ACHN (cell line): ENCODE measurements at places on chromosomes 2 and 18.

DNA sequence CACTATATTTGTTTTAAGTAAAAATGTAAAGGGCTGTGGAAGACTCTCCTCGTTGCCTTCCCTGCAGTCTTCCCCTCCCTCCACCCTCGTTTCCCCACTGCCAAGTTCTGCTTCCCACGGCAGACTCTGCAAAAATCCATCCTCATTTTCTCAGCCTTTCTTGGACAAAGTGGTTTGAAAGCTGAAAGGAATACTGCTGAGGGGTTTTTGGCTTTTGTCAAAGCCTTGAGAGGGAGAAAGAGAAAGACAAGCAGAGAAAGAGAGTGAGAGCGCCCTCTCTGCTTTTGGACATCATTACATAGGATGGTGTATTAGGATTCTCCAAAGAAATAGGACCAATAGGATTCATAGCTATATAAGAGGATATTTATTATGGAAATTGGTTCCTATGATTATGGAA lies 455.9 kb upstream of the SOX11 start:
- no peak for DNase-seq

DNA sequence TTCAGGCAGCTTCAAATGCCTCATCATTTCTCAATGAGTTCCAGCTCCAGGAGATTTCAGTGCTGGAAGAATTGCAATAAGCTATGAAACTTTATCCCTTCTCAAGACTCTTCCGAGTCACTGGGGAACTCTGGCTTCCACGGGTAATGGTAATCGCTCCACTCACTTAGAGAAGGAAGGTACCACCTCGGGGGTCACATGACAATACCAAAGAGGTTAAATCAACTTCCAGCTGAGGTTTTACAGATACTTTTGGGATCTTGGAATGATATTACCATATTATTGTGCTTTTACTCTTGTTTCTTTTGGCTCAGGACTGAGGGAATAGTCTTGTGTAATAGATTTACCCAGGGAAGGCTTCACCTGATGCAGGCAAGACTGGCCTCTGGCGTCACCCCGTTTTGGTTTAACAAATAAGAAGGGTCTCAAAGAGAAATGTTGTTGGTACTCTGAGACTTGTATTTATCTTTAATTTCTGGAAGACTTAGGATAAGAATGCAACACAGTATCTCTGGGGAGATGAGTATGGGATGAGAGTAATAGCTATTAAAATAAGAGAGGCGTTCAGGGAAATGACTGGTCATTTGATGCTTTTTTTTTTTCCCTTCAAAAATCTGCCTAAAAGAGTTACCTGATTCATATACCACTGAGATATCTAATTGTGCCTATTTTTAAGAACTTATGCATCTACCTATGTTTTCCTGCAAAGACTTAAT lies 316.9 kb upstream of the ZEB2 start:
- no peak for DNase-seq

DNA sequence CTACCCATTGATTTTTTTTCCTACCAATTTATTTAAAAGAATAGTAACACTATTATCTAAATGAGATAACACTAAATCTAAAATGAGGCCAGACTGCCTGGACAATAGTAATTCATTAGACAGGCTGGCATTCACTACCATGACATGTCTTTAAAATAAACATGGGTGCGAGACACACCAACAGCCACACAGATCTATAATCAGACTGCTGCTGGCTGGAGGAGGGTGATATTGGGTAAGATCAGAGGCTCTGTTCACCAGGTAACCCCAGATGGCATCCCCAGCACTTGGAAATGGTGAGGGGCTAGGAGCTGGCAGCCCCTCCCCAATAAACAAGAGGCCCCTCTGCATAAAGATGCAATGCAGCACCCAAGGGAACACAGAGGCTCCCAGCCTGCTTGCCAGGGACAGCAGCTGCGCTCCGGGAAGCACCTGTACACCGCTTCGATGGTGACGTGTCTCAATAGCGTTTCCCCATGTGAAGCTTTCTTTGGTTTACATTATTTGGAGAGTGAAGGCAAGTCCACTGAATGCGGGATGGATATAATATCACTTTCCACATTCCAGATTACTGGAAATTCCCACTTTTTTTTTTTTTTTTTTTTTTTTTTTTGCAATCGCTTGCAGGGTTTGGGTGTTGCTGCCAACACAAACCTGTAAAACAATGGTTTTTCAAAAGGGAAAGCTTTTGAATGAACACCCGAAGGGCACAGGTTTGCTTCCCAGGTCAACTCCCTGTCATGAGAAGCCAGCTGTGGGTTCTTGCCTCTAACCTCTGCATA lies 159.0 kb downstream of the ZNF516 start:
- DNase-seq = no peak

DNA sequence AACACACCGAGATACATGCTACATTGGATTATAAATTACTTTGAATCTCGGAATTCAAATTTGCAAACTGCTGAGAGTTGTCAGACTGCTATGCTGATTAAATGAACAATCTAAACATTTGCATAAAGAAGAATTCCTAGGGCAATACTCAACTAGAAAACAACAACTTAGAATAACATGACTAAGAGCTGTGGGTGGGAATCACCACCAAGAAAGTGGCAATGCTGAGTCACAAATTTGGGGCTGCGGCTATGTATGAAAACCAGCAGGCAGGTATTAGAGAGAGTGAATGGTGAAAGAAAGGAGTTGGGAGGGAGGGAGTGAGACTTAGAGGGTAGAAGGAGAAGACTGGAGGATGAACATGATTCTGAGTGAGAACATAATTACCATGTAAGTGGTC lies 559.5 kb downstream of the PIK3C3 start:
- DNase-seq = no peak

DNA sequence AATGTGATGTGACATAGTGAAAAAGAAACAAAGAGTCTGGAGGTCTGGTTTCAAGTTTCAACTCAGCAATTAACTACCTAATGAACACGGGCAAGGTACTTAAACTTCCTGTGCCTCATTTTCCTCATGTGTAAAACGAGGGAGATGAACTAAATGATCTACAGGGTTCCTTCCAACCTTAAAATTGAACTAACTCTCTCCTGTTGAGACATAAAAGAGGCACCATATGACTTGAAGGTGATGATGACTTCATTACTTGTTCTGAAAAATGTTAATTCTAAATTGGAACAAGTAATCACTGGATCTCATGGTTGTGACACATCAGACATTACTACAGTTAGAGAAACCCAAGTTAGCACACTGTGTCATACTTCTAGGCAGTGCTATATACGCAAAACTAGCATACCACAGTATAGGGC lies 8.9 kb upstream of the REL start:
- no peak for DNase-seq

- no peak for DNase-seq
Observed at GRCh38 chr2:109143214-109144187, 14.5 kb downstream of the SH3RF3 start.

- no peak for DNase-seq
Observed at GRCh38 chr2:42863751-42864150, 71.4 kb upstream of the HAAO start.

DNA sequence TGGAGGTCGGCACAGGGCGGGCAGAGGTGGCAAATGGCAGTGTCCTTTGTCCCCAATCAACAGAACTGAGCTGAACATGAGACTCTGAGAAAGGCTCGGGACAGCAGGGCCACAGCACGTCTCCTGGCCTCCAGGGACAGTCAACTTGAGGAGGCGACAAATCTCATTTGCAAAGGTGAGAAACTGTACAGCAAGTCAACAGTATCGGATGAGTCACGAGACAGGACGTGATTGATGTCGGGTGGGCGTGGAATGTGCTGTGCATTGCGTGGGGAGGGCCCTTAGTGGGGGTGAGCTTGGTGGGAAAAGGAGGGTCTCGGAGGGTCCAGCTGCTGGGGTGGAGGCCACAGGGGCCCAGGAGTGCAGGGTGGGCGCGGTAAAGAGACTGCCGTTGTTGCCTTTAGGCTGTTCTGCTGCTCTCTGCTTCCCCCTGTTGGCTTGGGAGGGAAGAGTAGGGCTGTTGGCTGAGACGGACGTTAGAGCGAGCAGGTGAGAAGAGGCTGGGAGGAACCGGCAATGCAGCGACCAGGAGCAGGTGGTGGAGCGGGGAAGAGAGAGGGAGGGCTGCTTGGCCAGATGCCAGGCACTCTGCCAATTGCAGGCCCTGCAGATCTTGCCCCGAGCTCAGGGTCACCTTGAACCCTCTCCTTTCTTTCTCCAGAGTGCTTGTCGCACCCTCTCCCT lies 164.3 kb downstream of the BCL2 start:
- peak; percentile 60 for DNase-seq

DNA sequence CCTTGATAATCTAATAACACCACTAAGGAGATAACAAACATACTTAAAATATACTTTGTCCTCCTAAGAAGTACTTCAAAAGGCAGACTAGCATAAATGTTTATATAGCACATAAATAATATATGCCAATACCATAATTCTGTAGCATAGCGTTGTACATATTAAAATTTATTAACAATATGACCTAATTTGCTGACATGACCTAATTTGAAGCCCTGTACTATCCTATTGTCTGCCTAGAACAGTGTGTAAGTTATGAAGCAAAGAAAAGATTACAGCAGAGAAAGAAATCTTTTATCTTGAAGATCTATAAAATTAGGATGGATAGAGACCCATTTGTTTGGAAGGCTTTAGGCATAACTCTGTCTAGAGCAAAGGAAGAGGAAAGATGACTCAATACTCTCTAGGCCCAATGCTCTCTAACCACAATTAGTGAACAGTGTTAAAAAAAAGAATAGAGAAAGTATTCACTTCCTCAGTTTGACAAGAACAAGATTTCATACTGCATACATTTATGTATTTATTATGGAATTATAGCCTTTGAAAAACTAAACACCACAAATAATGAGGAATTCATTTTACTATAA lies 231.3 kb downstream of the ZRANB3 start:
- no peak for DNase-seq

DNA sequence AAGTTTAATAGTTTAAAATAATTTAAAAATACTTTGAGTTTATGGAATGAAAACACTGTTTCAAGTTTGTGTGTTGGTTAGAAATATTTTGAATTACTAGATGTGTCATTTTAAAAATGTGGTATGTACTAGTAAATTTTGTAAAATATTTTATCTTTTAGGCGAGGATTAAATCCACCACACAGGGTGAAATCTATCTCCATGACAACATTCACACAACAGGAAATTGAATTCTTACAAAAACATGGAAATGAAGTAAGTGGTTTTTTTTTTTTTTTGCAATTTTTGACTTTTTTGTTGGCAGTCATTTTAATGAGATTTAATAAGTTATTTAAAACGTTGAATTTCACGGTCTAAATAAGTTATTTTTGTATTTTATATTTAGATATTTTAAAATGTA lies 19.4 kb downstream of the AGFG1 start:
- no peak for DNase-seq

GRCh38 chr18:24672165-24672941 lies 211.9 kb downstream of the HRH4 start:
- no peak for DNase-seq

DNA sequence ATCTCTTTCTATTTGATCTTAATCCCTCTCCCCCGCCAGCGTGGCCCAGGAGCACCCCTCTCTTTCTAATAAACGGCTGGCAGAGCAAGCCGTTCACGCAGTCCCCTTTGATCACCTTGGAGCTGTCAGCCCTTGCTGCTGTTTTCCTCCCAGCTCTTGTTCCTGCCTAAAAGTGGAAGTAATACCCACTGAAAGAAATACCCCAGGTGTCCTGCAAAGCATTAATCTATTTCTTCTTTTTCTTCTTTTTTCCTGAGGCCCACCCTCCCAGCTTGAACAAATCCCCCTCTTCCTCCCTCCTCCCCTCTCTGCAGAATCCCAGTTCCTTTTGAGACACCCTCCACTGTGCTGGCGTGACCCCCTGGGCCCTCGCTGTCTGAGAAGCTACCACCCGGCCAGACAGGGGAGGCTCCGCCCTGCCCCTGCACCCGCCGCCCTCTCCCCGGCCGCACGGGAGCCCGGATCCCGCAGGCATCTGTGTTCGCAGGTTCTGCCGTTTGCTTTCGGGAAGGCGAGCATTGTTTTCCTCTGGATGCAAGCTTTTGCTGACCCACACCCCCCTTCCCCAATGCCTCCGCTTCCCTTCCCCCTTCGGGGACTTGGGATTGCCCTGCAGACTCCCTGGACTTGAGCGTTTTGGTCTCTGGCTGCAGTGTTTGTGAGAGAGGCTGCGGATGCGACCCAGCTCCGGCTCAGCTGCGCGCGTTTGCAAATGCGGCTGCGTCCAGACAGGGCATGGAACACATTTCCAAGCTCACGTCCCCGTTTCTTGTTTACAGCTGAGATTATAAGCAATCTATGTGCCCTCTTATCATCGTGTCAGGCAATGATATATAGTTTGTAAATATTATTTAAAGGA lies 631.5 kb downstream of the NYAP2 start:
- DNase-seq = peak; percentile 59

DNA sequence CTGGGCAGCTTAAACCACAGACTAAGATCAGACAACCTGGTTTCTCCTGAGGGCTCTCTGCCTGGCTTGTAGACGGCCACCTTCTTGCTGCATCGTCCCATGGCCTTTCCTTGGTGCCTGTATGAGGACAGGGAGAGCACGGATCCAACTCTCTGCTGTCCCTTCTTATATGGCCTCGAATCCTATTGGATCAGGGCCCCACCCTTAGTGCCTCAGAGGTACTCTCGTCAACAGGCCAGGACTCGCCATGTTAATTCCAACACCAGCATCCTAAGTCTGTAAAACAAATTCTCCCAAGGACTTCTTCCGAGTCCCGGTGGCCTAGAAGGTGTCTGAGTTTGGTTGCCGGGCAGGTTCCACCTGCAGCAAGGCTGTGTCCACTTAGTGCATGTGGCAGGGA lies 40.2 kb downstream of the ATP6V1C2 start:
- no peak for DNase-seq

GRCh38 chr18:13577781-13578180 lies 148.6 kb downstream of the FAM210A start:
- DNase-seq = no peak

DNA sequence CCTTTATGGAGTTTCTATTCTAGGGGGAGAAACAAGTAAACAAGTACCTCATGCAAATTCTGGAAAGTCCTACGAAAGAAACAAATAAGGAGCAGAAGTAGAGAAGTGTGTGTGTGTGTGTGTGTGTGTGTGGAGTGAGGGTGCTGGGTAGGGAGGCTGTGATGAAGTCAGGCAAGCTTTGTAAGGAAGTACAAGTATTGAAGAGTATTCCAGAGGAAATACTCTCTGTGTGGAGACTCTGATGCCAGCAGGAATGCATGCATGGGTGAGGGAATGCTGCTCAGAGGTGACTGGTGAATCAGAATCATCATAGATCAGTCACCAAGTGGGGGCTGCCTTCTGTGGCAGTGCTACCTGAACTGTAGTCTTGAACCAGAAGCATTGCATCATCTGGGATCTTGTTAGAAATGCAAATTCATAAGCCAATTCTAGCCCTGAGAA lies 34.5 kb downstream of the SLC4A3 start:
- DNase-seq = peak; percentile 49
